ENCODE measurements at places on chromosomes 3 and 15.

GRCh38 chr3:46200211-46200610, 7.9 kb downstream of the CCR1 start:
- DNase-seq, result no peak

DNA sequence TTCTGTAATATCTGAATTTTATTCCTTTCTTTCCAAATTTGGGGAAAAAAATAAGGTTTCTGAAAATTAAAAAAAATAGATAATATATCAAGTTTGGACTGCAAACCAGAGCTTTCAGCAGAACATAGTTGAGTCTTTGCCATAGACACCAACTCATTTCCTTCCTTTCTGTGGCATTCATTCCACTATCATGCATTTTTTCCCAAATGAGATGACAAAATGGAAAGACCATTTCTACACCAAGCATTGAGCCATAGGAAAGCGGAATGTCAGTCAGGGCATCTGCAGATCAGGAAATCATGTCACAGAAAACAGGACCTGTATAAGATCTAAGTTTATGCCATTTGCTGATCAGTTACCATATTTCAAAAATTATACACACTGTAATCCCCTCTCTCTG, 333.3 kb upstream of the THBS1 start:
- DNase-seq, result no peak

GRCh38 chr3:69716119-69716518, 23.1 kb upstream of the MITF start:
- no peak for DNase-seq

GRCh38 chr3:159082519-159082918, 280.7 kb downstream of the MFSD1 start:
- no peak for DNase-seq

- DNase-seq, result no peak
These were observed 33.5 kb downstream of the IQGAP1 start for GRCh38 chr15:90421527-90421926.

DNA sequence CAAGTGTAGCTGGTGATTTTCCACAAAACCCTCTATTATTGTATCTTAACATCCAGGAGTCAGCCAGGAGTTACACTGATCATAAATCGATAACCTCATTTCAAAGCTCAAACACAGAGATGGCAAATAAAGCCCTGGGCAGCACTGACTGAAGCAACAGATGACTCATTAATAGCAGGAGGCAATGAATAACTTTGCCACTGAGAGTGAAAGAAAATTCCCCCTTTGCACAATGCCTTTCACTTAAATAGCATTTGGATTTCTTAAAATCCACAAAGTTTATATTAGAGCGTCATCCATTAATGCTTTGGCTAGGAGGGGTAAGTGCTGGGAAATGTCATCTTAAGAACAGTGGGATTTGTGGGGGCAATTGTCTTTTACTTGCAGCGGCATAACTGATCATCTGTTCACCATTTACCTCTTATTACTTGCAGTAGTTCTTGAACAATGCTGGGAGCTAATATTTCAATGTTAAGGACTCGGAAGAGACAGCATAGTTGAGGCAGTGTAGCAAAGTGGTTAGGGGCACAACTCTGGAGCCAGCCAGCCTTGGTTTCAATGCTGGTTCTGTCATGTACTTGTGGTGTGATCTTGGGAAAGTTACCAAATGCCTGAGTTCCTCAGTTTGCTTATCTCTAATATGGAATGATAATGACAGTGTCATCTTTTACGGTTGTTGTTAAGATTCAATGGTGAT, 630.4 kb upstream of the TBL1XR1 start:
- DNase-seq, result no peak

GRCh38 chr3:11826628-11827265, 19.9 kb downstream of the TAMM41 start:
- DNase-seq, result no peak

DNA sequence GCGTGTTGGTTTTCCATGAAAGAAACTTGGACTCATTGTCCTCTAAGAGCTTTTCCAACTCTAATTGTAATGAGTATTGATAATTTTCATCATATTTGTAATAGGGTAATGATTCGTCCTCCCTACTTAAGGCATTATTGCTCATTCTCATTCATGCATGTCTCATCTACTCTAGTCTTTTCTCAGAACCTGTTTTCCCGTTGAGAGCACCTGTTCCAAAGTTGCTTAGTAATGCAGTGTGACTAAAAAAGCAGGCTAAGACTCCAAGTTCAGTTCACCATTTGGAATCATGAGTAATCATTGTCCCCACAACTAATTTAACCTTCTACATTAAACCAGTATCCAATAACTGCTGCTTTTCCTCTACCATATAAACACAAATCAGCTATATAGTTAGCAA, 84.0 kb downstream of the FILIP1L start:
- DNase-seq, result no peak

GRCh38 chr3:193743702-193744047, 150.7 kb downstream of the OPA1 start:
- no peak for DNase-seq

GRCh38 chr3:187568171-187568570, 102.0 kb downstream of the SST start:
- DNase-seq, result no peak

DNA sequence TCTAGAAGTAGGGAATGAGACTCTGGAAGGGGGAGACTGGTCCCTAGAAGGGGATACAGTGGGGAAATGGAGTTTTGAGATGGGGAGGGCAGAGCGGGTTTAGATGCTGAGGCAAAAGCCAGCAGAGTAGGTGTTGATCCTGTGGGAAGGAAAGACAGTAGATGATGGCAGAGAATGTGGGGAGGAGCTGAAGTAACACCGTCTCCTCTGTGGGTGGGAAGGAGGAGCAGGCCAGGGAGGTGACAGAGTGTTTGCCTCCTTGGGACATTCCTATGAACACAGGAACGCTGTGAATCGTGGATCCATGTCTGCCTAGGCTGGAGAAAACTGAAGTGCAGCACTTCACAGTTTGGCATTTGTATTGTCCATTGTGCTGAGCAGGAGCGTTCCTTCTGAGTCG, 20.4 kb downstream of the GRK7 start:
- DNase-seq, result no peak

DNA sequence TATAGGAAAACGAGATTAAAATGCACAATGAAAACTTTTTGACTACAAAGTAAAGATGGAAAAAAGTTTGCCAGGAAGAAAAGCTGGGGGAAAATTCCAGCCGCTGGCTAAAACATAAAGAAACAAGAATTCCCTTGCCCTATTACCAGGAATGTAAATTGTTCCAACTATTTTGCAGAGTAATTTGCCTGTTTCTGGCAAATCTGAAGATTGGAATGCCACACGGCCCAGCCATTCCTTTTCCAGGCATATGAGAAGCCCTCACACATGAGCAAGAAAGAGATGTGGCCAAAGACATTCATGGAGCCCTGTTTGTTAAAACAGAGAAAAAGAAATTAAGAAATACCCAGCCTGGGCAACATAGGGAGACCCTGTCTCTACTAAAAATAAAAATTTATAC, 8.4 kb upstream of the GATA2 start:
- no peak for DNase-seq

- DNase-seq, result peak; percentile 53
These were observed 3.7 kb upstream of the SQOR start for GRCh38 chr15:45630917-45631691.

DNA sequence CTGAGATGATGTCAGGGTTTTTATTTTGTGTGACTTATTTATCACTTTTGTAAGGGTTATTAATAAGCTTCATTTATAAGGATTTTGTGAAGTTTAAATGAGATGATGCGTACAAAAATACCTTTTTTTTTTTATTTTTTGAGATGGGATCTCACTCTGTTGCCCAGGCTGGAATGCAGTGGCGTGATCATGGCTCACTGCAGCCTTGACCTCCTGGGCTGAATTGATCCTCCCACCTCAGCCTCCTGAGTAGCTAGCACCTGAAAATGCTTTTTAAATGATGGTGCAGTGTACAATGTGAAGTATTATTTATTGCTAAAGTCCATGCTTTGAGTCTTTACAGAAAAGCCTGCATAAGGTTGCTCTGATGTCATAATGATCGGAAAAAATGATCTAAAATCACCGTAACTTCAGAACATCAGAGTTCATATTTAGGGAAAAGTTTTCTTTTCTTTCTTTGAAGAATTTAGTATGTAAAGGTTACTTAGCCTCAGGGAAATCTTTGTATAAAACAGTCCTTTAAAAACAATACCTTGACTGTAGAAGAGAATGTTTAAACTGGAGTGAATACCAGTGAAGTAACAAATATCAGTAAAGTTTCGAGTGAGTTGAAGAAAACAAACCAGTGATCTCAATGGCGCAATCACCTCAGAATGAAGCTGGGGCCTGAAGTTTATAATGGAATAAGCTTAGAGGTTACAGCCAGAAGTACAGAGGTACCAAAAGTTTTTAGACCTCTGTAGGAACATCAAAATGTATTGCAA, 29.7 kb downstream of the TCF12 start:
- no peak for DNase-seq

DNA sequence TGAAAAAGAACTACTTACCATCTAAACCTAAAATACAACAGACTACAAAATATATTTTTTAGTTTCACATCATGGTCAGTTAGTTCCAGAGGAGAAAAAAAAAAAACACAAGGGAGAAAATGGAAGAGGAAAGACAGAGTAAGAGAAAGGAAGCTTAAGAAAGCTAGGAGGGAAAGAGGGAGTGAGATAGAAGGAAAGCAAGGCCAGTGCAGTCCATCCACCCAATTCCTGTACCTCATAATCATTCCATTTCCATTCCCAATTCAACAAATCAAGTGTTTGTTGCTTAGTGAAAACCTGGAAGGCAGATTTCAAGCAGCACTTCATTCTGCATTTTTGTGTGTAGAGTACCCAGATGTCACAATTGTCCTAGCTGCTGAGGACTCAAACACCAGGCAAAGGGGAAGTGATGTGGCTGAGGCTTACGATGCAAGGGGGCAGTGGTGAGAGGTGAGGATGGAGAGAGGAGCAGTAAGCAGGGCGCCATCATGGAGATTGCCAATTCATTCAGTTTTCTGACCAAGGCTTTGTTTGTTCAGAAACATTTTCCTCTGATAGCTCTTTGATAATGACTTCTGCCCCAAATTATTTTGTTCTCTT, 83.6 kb upstream of the GSK3B start:
- no peak for DNase-seq

- DNase-seq, result no peak
These were observed 457.5 kb upstream of the ALCAM start for GRCh38 chr3:104909198-104909597.
